ENCODE measurements at places on chromosomes 3 and 15.

- DNase-seq: no peak
Observed at GRCh38 chr3:197216169-197216860, 82.1 kb downstream of the DLG1 start.

DNA sequence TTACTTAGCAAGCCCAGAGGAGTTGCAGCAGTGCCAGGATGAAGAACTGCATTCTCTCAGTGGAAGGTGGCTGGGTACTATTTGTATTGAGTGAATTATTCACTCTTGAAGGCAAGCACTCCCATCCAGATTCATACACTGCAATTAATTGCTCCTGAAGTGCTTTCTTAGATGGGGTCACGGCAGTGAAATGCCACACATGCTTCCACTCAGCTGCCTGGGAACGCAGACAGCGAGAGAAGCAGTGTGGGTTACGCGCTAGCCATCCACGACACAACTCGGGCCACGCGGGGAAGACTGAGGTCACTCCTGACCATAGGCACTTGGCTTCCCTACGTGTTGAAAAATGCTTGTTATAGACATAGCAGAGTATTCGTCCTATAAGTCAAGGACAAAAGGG, 30.8 kb upstream of the LMCD1 start:
- no peak for DNase-seq

DNA sequence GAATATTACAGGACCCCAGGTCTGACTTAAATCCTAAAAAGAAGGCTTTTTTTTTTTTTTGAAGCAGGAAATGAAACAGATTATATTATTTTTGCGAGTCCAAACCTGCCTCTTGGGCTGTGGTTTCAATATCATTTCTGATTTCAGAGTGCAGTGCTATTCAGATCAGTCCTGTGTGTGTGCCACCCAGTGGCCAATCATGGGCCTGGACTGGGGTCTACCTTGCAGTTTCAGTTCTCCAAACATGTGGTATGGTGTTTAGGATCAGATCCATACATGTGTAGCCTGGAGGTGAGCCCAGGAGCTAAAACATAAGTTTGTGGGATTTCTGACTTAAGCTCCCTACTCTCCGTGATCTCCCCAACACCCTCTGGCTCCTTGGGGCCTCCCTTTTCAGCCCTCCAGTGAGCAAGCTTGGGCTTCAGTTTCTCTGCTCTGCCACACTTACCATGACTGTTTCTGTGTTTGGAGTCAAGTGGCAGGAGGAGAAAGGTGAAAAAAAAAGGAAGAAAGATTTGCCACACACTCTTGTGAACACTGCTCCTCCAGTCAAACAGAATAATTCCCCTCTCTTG, 12.1 kb upstream of the THSD4 start:
- no peak for DNase-seq

DNA sequence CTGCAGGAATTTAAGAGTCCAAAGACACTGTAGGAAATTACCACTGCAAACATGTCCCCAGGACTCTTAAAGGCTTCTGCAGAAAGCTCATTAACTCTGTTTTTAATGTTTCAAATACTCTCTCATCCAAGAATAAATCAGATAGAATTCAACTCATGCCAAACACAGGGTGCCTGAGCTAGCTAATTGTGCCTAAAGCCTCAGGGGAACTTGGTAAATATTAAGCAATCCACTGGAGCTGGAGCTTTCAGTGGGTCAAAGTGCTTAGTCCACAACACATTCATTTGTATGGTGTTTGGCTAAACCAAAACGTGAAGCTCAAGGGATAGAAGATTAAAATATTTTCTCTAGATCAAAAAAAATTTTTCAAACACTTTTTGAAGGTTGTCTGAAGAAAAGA, 131.4 kb downstream of the THRB start:
- no peak for DNase-seq

DNA sequence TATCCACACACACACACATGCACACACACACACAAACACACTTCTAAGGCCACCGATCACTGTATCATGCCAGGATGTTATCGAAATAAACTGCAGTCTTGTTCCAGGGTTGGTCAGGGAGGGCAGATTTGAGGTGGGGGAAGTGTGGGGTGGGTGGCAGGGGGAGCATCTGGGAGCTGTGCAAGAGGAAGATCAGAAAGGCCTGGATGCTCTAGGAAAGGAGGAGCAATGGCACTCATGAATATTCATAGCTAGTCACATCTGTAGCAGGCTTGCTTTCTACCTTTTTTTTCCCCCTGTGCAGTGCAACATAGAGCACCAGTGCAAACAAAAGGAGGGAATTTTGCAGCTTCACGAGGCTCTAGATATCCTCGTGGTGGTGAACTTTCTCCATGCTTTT, 84.9 kb downstream of the MEIS2 start:
- no peak for DNase-seq
